ENCODE measurements at places on chromosomes 11 and 22.

- peak; percentile 41 for DNase-seq
These were observed 48.4 kb downstream of the GRAMD1B start for GRCh38 chr11:123478352-123478987.

DNA sequence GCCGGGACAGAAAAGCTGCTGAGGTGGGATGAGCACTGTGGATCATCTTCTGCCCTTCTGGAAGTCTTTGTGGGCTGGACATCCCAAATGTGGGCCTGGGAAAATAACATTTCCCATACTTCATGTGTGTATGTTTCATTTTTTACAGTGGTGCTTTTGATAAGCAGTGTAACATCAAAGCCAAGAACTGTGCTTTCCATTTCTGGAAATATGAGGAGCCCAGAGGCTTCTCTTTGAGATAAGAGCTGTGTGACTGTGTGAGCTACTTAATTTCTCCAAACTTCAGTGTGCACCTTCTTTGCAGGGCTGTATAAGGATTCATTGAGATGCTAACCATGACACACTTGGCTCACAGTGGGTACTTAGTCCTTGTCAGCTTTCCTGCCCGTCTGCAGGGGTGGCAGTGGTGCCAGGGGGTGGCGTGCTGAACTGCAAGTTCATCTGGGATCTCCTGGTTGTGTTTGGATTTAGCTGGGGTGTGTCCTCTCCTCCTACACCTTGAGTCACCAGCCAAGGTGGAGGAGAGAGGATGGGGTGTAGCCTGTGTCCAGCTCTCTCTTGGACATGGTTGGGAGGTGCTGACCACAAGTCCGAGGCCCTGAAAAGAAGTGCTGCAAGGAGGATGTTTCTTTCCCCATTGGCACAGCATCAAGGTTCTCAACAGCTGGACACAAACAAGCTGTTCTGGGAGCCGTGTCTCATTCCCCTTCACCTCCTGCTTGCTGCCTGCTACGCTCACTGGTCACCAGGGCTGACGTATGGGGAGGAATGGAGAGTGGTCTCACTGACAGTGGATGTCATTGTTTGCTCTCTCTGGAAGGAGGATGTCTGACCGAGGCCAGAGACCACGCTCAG, 139.4 kb downstream of the TEAD1 start:
- no peak for DNase-seq

DNA sequence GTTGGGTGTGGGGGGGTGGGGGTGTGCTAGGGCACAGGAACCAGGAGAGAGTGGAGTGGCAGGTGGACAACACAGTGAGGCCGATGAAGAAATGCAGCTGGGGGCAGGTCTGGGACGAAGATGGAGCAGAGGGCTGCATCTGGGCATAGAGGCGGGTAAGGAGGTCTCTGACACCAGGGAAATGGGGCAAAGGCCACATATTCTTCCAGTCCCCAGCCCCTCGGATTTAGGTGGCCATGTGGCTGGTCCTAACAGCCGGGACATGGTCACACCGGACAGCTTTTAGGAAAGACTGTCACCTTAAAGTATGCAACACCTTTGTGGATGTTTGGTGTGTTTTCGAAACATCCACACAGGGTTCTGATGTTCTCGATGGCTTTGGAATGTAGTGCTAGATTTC, 5.0 kb upstream of the PARVG start:
- DNase-seq = no peak

- peak; percentile 99 for DNase-seq
These were observed at the start of gene INTS4 for GRCh38 chr11:77994434-77995362. INTS4 (minus strand) TSS chr11:77994668; CDS start chr11:77994643, 25 bp downstream.

DNA sequence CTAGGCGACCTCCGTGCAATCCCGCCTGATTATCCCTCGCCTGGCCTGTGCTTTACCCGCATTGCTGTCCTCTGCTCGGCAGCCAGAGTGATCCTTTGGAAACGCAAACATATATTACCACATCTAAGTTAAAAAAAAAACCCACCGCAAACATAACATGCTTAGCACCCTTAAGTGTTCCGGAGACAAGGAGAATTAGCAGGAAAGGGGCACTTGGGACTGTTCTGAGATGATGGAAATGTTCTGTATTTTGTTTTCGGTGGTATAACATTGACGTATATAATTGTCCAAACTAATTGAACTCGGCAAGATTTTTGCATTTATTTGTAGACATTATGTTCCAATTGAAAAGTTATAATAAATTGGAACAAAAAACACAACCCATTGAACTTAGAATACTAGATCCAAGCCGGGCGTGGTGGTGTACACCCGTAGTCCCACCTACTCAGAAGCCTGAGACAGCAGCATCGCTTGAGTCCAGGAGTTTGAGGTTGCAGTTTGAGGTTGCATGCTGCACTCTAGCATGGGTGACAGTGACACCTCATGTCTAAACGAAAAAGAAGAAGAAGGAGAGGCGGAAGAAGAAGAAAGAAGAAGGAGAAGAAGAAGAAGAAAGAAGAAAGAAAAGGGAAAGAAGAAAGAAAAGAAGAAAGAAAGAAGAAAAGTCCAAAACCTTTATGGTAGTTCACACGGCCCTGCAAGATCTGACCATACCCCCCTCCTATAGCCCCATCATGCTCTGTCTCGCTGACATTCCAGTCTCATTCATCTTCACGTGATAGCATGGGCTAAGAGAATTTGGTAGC, 604 bp upstream of the POLR3H start:
- DNase-seq = no peak

DNA sequence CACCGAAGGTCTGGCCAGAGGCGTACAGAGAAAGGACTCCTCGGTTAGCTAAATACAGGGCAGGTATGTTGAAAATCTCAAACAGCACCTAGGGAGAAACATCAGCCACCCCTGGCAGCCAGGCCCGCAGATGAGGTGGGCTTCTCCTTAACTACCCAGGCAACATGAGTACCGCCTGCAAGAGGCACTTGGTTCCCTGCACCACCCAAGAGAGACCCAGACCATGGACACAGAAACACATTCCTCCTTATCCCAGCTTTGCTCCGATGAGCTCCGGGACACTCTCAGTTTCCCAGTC, 53.0 kb downstream of the DHCR7 start:
- no peak for DNase-seq

DNA sequence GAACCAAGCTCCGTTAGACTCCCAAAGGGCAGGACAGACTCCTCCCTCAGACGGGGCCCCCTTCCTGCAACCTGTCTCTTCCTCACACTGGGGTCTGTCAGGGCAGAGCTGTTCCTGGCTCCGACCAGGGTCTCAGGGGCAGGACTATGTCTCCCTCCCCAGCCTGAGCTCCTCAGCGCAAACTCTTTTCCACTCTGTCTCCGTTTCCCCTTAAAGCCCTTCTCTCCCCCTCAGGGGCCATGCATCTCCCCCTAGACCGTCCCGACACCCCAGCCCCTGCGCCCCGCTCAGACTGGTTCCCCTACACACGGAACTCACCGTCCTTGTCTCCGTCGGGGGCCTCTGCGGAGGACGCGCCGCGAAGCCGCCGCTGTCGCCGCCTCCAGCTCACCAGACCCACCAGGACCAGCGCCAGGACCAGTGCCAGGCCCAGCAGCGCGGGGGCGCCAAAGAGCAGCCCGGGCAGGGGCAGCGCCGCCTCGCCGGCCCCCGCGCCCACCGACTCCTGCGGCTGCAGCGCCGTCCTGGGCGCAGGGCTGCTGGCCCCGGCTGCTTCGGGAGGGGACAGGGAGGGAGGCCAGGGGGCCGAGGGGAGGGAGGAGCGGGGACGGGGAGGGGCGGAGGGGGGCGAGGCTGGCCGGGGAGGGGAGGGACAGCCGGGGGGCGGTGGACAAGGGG, 684 bp downstream of the TNFRSF13C start:
- DNase-seq = no peak

GRCh38 chr11:133350045-133350444, 182.3 kb downstream of the OPCML start:
- no peak for DNase-seq

- no peak for DNase-seq
These were observed 32.2 kb downstream of the SBF2 start for GRCh38 chr11:10261821-10262220.

DNA sequence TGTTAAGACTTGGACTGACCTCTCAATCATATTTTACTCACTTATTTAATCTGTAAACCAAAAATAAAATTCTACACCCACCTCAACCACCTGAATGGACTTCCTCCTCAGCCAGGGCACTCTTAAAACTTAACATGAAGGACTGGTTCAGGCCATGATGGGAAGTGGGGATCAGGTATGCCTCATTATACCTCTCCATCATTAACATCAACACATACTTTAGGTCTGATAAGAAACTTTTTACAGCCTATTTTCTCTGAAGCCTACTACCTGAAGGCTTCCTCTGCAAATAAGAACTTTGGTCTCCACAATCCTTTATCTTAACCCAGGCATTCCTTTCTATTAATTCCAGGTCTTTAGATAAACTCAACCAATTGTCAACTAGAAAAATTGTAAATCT, 390.0 kb downstream of the AASDHPPT start:
- no peak for DNase-seq

DNA sequence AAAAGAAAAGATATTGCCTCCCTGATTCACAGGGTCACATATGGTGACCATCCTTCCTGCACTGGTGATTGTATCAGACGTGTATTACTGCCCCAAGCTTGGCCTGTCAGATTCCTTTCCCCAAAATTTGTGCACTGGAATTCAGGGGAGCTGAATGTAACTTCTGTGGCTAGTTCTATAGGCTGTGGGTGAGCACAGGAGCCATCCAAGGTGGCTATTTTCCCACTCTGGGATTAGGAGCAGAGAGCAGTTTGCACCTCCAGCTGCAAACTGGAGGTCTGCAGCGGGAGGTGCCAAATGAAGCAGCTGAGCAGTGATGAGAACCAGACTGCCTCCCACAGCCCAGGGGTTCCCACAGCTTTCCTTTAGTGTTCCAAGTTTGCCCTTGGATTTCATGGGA, 124.2 kb upstream of the PITPNB start:
- no peak for DNase-seq

DNA sequence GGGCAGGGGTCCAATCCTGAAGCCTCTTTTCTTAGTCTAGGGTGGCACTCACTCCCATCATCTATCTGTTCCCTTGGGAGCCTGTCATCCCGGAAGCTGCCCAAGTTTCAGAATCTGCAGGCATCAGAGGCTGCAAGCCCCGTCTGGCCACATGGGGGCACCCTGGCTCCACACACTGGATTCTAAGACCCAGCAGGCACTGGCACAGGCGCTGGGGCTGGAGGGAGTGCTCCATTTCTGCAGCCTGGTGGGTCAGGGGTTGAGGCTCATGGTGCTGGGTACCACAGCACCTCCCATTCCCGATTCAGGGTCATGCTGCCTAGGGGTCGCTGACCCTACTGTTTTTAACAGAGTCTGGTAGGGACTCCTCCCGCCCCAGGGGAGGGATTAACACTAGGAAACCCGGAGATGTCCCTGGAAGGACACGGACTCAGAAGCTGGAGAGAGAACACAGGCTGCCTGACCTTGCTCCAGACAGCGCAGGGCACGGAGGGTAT, 243.9 kb upstream of the SYN3 start:
- no peak for DNase-seq

- DNase-seq = no peak
These were observed 211.4 kb downstream of the ETS1 start for GRCh38 chr11:128375961-128376360.

DNA sequence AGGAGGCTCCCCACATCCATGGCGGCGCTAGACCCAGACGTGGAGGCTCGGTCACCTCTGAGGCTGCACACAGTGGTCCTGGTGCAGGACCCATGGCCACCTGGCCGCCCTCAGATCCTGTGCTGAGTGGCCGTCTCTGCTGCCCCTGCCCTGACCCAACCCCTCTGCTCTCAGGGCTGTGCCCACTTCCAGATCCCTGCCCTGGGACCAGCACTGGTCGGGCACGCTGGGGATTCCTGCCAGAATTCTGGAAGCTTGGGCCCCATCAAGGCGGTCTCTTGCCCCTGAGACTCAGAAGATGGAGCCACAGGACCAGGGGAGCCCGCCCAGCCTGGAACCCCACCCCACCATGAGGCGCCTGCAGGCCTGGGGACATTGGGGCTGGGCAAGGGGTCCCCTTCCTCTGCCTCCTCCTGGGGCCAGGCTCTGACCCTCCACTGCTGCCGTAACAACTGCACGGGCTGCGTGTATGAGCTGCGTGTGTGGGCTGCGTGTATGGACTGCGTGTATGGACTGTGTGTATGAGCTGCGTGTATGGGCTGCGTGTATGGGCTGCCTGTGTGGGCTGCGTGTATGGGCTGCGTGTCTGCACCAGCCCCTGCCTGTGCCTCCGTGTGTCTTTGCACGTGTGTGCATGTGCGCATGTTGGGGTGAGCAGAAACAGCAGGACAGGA, 48.7 kb downstream of the IGLL1 start:
- no peak for DNase-seq

GRCh38 chr11:2776351-2777061, 76.7 kb upstream of the KCNQ1OT1 start:
- no peak for DNase-seq

DNA sequence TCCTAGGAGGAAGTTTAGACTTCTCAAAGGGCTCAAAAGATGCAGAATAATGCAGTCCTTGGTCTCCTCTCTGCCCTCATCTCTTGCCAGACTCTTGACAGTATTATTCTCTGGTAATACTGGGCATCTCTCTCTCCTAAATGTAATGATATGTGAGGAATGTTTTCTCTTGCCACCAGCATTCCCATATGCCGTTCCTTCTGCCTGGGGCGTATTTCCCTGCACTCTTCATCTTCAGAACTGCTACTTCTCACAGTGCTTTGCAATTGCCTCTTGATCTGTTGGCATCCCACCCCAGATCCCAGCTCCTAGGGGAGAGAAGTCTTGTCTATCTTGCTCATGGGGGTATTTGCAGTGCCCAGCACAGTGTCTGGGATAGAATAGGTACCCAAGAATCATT, 107.4 kb downstream of the RASSF10 start:
- DNase-seq = no peak

DNA sequence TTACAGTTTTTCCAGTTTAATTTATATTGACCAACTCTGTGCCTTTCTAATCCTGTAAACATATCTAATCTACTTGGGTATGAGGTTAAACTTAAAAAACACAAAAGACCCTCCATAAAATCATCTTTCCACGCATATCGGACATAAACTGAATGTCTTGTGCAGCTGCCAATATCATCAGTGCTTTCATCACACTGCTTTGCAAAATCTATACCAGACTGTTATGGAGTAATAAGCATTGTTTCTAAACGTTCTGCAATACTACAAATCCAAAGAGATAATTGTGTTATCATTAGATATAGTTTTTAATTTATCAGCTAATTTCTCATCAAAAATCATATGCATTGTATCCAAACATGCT, 36.1 kb upstream of the AMPD3 start:
- DNase-seq = no peak

DNA sequence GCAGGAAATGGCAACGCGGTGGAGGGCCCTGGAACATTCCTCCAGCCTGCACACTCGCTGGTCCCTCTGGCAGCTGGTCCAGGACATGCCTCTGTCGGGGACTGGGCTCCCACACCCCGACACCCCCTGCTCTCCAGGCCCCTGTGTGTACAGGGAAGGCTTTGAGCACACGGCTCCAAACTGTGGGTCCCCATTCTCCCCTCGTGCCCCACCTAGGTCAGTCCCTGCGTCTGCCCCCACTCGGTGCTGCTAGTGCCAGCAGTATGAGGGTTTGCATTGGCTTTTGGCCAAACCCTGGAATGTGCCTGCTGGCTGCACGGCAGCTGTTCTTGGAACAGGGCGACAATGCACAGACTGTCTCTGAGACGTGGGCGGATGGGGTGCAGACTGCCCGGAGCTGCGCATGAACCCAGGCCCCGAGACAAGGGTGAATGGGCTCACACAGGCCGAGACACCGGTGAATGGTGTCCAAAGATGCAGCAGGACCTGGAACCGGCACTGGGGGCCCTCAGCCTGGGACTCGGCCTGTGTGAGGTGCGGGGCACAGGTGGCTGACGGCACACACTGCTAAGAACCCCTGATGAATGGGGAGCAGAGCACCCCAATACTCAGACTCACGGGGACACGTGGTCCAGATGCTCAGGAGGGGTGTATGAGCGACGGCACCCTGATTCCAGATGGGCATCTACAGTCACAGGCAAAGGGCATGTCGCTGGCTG, 7.5 kb upstream of the SYT8 start:
- DNase-seq = peak; percentile 53

- no peak for DNase-seq
These were observed 611.7 kb downstream of the NTM start for GRCh38 chr11:131982154-131982553.

Data from AG04449 (cell line).